ENCODE measurements at places on chromosomes 7 and 10. TPM values are rescaled to one million over a fixed set of nuclear protein-coding genes. Genes with fewer than 3 reads are reported as not detected.

BLNK gene
- total RNA-seq, result not detected

BMPR1A gene
- total RNA-seq, result 19.1 TPM

C10orf53 gene
- not detected for total RNA-seq

ZNF804B gene
- total RNA-seq, result not detected

ZCWPW1 gene
- 1.7 TPM for total RNA-seq

STK31 gene
- 0.27 TPM for total RNA-seq

GBX1 gene
- not detected for total RNA-seq

TDRD1 gene
- not detected for total RNA-seq

MAT1A gene
- total RNA-seq, result not detected

SKIDA1 gene
- 1.6 TPM for total RNA-seq

SLC13A1 gene
- not detected for total RNA-seq

IKZF1 gene
- total RNA-seq, result not detected

SHTN1 gene
- total RNA-seq, result 33.1 TPM

CFAP70 gene
- total RNA-seq, result 0.28 TPM

DRGX gene
- total RNA-seq, result not detected

MET gene
- total RNA-seq, result 103 TPM

CDK1 gene
- total RNA-seq, result 87.6 TPM

IDI2 gene
- not detected for total RNA-seq

NUTM2E gene
- total RNA-seq, result 0.52 TPM

KCND2 gene
- total RNA-seq, result not detected

SYT15 gene
- total RNA-seq, result 2.7 TPM

GNAI1 gene
- total RNA-seq, result 41.7 TPM

HOXA4 gene
- total RNA-seq, result 2.7 TPM

FAM131B gene
- 0.48 TPM for total RNA-seq

CDCA7L gene
- 16.4 TPM for total RNA-seq

RNF148 gene
- not detected for total RNA-seq

ATXN7L1 gene
- 6.7 TPM for total RNA-seq

ADRB1 gene
- total RNA-seq, result 0.94 TPM

DPCD gene
- 34.4 TPM for total RNA-seq

RSPH10B2 gene
- total RNA-seq, result not detected

POLR3A gene
- 15.9 TPM for total RNA-seq
